Adrenal gland (tissue), 19 donors: ENCODE measurements at places on chromosomes 11 and 22. TPM values are rescaled to one million over a fixed set of nuclear protein-coding genes. Genes with fewer than 3 reads are reported as not detected.

Gene POU2AF2
- not detected for polyA plus RNA-seq

Gene CHADL
- polyA plus RNA-seq: 9.2 TPM

Gene CBLIF
- not detected for polyA plus RNA-seq

Gene SLC22A8
- polyA plus RNA-seq: not detected

Gene HEPHL1
- not detected for polyA plus RNA-seq

Gene MFRP
- not detected for polyA plus RNA-seq

Gene UBASH3B
- polyA plus RNA-seq: 0.57 TPM

Gene NEFH
- polyA plus RNA-seq: 81.1 TPM

Gene FGF4
- polyA plus RNA-seq: not detected

Gene GLB1L2
- polyA plus RNA-seq: 3.6 TPM

DNA sequence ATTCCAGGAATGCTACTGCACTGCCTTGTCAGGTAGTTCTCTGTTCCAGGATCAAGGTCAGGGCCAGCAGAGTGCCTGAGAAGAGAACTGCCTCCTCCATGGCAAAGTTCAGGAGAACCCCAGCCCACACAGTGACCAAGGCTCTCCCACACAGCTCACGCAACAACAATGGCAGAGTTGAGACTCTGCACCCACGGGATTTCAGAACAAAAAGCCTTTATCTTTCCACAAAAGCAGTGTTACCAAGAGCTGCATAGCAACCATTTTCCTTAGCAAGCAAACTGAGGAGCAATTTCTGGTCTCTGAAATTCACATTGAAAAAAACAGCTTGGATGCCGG, 11.1 kb downstream of the PLAAT3 start:
- DNase-seq: no peak

DNA sequence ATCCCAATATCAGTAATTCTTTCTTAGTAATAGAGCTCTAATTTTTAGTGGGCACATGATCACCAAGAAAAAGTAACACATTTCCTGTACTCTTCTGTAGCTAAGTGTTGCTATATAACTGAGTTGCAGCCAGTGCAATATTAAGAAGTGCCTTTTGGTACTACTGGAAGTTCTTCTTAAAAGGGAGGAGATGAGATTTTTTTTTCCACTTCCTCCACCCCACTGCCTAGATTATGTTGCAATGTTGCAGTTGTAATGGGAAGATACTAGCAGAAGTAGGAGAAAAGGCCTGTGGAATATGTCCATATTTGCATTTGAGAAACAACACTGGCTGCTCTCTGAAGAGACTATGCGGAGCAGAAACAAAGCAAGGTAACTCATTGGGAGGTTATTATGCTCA, 280.6 kb upstream of the ANO5 start:
- DNase-seq: no peak

- peak; percentile 67 for DNase-seq
Observed at GRCh38 chr22:27724709-27725108, 76.8 kb downstream of the MN1 start.

- no peak for DNase-seq
Observed at GRCh38 chr11:1913271-1914060, 6.0 kb upstream of the TNNT3 start.

DNA sequence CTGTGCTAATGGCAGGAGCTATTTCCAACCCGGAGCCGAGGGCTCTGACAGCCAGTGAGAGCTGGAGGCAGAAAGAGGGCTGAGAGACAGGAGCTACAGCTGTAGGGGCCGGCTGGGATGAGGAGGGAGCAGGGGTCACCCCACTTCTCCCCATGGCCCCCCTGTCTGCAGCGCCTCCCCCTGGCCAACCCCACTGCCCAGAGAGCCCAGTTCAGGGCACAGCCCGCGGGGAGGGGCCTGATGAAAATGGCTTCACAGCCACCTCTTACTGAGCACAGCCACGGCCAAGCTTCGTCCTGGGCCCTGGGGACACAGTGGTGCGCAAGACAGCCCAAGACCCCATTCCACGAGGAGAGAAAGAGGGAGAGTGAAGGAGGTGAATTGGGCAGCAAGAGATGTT, 27.9 kb downstream of the RPL3 start:
- no peak for DNase-seq

DNA sequence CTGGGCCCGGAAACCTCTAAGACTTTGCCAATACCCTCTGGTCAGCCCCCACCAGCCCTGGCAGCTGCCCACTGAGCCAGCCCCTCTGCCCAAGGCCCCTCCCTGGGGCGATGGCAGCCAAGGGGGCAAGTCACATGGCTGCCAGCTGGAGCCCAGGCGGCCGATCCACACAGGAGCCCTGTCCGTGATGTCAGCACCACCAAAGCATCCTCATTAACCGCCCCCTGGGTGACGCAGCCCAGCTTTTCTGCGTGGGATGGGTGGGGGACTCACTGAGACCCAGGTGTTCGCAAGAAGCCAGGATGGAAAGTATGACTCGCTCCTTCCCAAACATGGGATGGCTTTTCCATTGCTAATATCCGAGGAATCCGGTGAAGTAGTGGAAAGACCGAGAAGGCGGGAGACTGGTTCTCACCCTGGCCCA, 46.6 kb upstream of the WNT7B start:
- no peak for DNase-seq

- no peak for DNase-seq
Observed at GRCh38 chr11:12806113-12806512, 131.9 kb downstream of the TEAD1 start.

DNA sequence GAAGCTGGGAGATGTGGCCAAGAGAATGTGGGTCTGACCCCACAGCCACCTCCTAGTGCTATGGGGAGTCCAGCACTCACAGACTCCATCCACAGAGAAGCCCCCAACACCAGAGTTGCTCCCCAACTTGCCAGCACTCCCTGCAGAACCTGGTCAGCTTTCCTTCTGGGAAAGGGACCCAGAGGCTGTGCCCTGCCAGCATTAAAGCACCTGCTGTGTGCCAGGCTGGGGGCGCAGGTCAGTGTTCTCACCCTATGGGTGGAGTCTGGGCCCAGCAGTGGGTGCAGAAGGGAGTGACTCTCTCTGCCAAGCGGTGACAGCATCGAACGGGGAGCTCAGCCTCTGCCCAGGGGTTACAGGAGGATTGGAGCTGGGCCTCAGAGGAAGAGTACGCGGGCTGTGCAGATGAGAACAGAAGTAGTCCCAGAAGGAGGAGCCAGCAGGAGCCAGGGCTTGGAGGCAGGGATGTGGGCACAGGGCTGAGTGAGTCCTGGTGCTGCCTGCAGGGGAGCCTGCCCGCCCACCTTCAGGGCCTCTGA, 114.4 kb downstream of the MPPED1 start:
- no peak for DNase-seq

- DNase-seq: no peak
Observed at GRCh38 chr11:105181521-105181920, 42.0 kb upstream of the CARD18 start.

- DNase-seq: peak; percentile 86
Observed at GRCh38 chr22:50209893-50210292, 9.1 kb downstream of the SELENOO start.

DNA sequence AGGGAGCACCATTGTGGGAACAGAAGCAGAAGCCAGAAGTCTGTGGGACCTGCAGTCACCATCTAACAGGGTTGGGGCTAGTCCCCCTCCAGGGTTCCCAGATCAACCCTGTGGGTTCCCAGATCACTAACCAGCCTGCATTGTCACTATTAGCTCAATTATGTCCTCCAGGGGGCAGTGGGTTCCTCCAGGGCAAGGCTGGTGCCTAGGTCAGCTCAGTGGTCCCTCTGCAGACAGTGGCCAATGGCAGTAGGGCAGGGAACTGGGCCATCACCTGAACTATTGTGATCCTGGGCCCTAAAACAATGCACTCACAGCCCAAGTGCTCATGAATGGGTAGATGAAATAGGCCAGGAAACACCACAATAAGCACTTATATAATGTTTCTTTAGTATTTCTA, 18.8 kb upstream of the PRSS23 start:
- no peak for DNase-seq

- DNase-seq: no peak
Observed at GRCh38 chr11:86066657-86067008, 2.3 kb downstream of the PICALM start.

GRCh38 chr11:79182794-79183193, 258.0 kb downstream of the TENM4 start:
- no peak for DNase-seq

- DNase-seq: no peak
Observed at GRCh38 chr22:22105364-22105763, 122.8 kb upstream of the TOP3B start.

DNA sequence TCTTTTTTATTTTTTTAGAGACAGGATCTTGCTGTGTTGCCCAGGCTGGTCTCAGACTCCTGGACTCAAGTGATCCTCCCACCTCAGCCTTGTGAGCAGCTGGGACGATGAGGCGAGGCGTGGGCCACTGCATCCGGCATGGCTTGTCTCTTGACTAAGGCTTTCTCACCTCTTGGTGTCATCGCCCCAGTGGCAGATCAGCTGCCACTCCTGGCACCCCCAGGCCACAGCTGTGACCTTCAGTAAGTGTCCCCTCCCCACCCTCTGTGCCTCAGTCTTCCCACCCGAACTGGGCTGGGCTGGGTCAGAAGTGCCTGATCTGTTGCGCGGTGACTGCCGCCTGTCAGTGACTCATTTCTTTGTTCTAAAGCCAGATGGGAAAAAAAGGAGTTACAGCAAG, 3.6 kb downstream of the SYNGR1 start:
- no peak for DNase-seq

- DNase-seq: no peak
Observed at GRCh38 chr11:2472428-2473186, 27.8 kb downstream of the KCNQ1 start.

DNA sequence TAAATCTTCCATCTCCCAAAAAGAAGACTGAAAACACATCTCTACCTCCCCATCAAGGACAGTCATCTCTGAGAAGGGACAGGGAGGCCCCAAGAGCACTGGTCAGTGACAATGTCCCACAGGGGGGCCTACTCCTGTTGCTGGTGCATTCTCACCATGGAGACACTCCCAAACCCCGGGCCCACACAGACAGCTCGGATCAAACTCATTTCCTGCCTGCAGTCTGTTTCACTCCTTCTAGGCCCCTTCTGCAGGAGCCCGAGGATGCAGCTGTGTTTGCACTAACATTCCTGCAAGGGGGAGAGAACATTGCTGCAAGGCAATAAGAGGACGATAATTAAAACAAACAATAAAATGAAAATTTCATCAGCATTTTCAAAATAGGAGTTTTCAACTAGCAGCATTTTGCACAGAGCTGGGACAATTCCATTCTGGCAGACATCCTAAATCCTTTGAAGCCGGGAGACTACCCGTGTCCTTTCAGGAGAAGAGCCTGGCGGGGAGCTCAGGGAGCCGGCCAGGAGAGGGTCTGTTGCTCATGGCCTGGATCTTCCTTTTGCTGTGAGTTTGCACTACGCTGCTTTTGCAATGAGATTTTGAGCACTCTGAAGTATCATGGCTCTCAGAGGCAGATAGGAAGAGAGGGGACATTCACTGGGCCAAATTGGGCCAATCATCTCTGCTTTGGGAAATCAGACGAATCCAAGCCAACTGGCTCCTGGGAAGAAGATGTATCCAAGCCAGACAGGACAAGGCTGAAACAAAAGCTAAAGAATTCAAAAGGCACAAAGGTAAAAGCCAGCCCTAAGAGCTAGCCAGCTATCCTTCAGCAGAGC, 33.2 kb downstream of the SPATA19 start:
- no peak for DNase-seq

DNA sequence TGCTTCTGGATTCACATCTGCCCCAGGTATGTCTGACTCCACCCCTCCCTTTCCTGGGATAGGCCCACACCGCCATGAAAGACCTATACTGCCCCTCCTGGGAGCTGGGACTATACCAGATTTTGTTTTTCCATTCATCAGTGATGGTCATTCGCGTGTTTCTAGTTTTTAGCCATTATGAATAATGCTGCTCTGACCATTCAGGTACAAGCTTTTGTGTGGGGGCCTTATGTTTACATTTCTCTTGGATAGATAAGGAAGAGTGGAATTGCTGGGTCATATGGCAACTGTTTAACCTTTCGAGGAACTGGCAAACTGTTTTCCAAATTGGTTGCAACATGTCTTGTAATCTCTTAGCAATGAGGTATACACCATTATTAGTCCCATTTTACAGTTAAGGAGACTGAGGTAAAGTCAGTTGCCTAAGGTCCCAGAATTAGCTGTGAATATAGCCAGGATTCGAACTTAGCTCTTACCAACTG, 1.2 kb upstream of the TBC1D10A start:
- DNase-seq: no peak

GRCh38 chr22:17916226-17916889, 108.0 kb downstream of the MICAL3 start:
- DNase-seq: no peak

DNA sequence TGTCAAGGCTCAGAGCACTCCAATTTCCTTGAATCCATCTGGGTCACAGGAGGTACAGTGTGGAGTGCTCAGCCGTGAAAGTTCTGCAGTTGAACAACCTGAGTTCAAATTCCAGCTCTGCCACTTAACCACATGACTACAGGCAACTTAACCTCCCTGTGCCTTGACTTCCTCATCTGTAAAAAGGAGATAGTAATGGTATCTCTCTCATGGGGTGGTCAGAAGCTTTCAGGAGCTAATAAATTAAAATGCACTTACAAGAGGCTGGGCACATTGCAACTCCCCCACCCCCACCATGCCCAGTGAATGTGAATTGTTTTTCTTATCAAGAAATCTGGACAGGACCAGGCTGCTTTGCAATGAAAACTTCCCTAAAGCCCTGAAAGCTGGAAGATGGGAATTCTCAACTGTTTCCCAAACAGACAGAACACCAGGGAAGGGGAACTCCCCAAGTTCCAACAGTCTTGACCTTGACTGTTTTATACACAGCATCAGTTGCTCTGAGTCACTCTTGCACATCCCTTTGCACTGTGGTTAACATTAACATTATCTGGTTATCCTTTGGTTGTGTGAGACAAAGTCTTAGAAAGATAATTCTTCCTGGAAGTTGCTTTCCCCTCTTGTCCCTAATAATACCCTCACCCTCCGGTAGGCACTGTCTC, 137.0 kb downstream of the SLC1A2 start:
- no peak for DNase-seq

- DNase-seq: no peak
Observed at GRCh38 chr11:31761636-31762035, 49.5 kb downstream of the PAX6 start.

GRCh38 chr11:108966206-108966605, 301.3 kb downstream of the DDX10 start:
- no peak for DNase-seq

GRCh38 chr11:120564573-120565311, 53.2 kb downstream of the GRIK4 start:
- peak; percentile 74 for DNase-seq

DNA sequence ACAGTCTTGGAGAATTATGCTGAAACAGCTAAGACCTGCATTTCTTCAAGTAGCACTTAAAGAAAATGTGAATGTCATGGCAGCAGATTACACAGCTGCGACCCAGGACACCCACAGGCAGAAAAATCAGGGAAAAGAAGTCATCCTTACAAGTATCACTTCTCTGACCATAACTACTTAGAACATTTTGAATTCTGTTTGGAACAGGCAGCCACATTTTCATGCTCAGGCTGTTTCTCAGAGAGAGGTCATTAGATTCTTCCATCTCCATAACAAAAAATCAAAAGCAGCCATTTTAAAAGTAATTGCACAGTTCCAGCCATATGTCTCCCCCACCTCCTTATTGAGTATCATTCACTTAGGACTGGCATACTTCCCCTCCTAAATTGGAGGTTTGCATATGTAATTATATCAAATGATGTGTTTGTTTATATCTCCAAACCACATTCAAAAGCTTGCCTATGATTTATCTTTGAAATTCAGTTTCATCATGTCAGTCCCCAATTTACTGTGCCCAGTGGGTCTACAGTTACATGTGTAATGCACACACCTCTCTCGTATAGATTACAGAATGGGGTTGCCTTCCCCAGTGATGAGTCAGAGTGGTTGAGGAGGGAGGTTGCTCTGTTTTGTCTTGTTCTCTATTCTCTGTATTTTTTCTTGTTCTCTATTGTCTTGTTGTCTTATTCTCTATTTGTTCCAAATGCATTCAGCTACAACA, 276.5 kb upstream of the MTNR1B start:
- DNase-seq: no peak

GRCh38 chr22:40838486-40838885, 18.0 kb downstream of the ST13 start:
- DNase-seq: no peak
